ENCODE measurements at places on chromosomes 6 and 20. TPM values are rescaled to one million over a fixed set of nuclear protein-coding genes. Genes with fewer than 3 reads are reported as not detected.

RAB44 gene
- total RNA-seq: not detected

OLIG3 gene
- total RNA-seq: not detected

NOTCH4 gene
- total RNA-seq: 0.08 TPM

PAK5 gene
- not detected for total RNA-seq

WFDC10B gene
- not detected for total RNA-seq

CDC5L gene
- 16.0 TPM for total RNA-seq

FUCA2 gene
- total RNA-seq: 33.1 TPM

TBXT gene
- not detected for total RNA-seq

GRIK2 gene
- total RNA-seq: not detected
